Neural crest cell (in vitro differentiated cells): ENCODE measurements at places on chromosomes 12 and 14. TPM values are rescaled to one million over a fixed set of nuclear protein-coding genes. Genes with fewer than 3 reads are reported as not detected.

GRCh38 chr14:22558221-22558913, 30.7 kb downstream of the DAD1 start:
- no peak overlapping the region for H3K27ac ChIP-seq
- no peak for DNase-seq
- peaks cover 51% of the 10 kb centered on the region for H3K4me1 ChIP-seq
- H3K27me3 ChIP-seq, result no peaks in the 10 kb centered on the region

GRCh38 chr12:62618930-62619329, 152.3 kb downstream of the MON2 start:
- no peak overlapping the region for H3K27ac ChIP-seq
- no peaks in the 10 kb centered on the region for H3K27me3 ChIP-seq
- peaks cover 18% of the 10 kb centered on the region for H3K4me1 ChIP-seq
- no peak for DNase-seq
- H3K36me3 ChIP-seq, result peaks cover 7% of the 10 kb centered on the region

GRCh38 chr14:91298576-91298975, 54.1 kb upstream of the GPR68 start:
- DNase-seq, result no peak
- no peak overlapping the region for H3K27ac ChIP-seq
- no peak overlapping the region for H3K4me3 ChIP-seq
- H3K36me3 ChIP-seq, result peaks cover 22% of the 10 kb centered on the region

DNA sequence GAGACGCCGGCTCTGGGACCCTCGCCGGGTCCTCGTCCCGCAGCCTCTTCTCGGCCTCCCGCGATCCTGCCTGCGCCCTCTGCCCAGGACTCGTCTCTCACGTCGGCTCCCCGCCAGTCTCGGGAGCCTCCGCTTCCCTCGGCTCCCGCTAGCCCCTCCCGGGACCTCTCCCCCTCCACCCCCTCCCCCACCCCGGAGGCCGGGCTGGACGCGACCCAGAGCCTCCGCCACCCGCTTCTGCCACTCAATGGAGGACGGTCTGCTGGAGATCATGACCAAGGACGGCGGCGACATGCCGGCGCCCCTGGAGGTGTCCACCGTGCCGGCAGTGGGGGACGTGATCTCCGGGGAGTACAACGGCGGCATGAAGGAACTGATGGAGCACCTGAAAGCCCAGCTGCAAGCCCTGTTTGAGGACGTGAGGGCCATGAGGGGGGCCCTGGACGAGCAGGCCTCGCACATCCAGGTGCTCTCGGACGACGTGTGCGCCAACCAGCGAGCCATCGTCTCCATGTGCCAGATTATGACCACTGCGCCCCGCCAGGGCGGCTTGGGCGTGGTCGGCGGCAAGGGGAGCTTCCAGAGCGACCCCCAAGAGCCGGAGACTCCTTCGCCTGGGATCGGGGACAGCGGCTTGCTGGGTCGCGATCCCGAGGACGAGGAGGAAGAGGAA, 568 bp downstream of the CCDC184 start:
- no peak overlapping the region for H3K27ac ChIP-seq
- no peaks in the 10 kb centered on the region for H3K36me3 ChIP-seq
- H3K4me3 ChIP-seq, result peak overlapping the region; percentile 92
- peaks cover 35% of the 10 kb centered on the region for H3K4me1 ChIP-seq
- peak; percentile 23 for DNase-seq

- H3K27me3 ChIP-seq, result no peaks in the 10 kb centered on the region
- no peak overlapping the region for H3K27ac ChIP-seq
- no peak overlapping the region for H3K4me3 ChIP-seq
- H3K36me3 ChIP-seq, result peaks cover under 1% of the 10 kb centered on the region
Observed at GRCh38 chr14:81784084-81784483, 250.4 kb upstream of the SEL1L start.

GRCh38 chr12:94856324-94856723, 147.2 kb downstream of the NDUFA12 start:
- no peaks in the 10 kb centered on the region for H3K36me3 ChIP-seq
- no peaks in the 10 kb centered on the region for H3K4me1 ChIP-seq
- no peaks in the 10 kb centered on the region for H3K27me3 ChIP-seq
- no peak overlapping the region for H3K27ac ChIP-seq
- DNase-seq, result no peak
- no peak overlapping the region for H3K4me3 ChIP-seq

GRCh38 chr14:72518809-72519377, 375.0 kb downstream of the DPF3 start:
- H3K27me3 ChIP-seq, result no peaks in the 10 kb centered on the region
- H3K4me1 ChIP-seq, result peaks cover 6% of the 10 kb centered on the region
- no peak overlapping the region for H3K27ac ChIP-seq
- H3K36me3 ChIP-seq, result no peaks in the 10 kb centered on the region
- H3K4me3 ChIP-seq, result no peak overlapping the region

- H3K36me3 ChIP-seq, result no peaks in the 10 kb centered on the region
- H3K27me3 ChIP-seq, result peaks cover 3% of the 10 kb centered on the region
- H3K4me1 ChIP-seq, result no peaks in the 10 kb centered on the region
- H3K27ac ChIP-seq, result no peak overlapping the region
Observed at GRCh38 chr14:74368441-74368840, 20.2 kb downstream of the VRTN start.

- H3K4me1 ChIP-seq, result peaks cover 6% of the 10 kb centered on the region
- H3K27ac ChIP-seq, result no peak overlapping the region
- no peak overlapping the region for H3K4me3 ChIP-seq
- no peaks in the 10 kb centered on the region for H3K27me3 ChIP-seq
Observed at GRCh38 chr12:86134561-86134960, 121.6 kb downstream of the MGAT4C start.

DNA sequence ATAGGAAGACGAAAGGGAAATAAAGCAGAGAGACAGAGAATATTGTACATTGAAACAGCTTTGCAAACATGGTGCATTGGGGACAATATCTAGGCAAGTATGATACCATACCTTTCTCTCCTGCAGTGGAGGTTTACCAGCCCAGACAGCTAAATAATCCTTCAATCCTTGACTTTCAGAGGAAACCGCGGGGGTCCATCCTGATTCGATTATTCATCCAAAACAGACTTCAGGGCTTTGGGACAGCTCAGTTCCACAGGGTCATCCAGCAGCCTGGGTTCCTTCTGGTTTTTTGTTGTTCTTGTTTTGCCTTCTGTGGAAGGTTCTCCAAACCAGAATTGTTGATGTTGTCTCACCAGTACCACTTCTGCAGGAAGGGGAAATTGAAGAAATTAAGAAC, 81.5 kb downstream of the LGR5 start:
- DNase-seq, result no peak
- H3K27me3 ChIP-seq, result peaks cover 2% of the 10 kb centered on the region
- no peak overlapping the region for H3K4me3 ChIP-seq
- H3K4me1 ChIP-seq, result peaks cover 7% of the 10 kb centered on the region

DNA sequence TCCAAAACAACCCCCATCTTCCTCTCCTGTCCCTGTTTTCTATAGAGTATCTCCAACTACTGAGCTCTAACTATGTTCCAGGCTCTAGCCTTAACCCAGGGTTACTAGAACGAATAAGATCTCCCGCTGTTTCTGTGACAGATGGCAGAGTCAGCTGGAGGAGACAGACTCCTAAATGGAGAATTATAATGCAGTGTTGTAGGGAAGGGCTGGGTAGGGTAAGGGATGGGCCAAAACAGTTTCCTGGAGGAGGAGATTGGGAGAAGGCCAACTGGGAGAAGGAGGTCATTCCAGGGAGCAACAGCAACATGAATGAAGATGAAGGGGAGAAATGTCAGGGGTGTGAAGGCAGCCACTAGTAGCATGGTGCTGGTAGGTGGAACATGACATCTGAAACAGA, 73.4 kb upstream of the ANO4 start:
- H3K36me3 ChIP-seq, result no peaks in the 10 kb centered on the region
- no peak for DNase-seq
- peaks cover 50% of the 10 kb centered on the region for H3K27me3 ChIP-seq
- no peak overlapping the region for H3K27ac ChIP-seq
- no peak overlapping the region for H3K4me3 ChIP-seq
- peaks cover 15% of the 10 kb centered on the region for H3K4me1 ChIP-seq

DNA sequence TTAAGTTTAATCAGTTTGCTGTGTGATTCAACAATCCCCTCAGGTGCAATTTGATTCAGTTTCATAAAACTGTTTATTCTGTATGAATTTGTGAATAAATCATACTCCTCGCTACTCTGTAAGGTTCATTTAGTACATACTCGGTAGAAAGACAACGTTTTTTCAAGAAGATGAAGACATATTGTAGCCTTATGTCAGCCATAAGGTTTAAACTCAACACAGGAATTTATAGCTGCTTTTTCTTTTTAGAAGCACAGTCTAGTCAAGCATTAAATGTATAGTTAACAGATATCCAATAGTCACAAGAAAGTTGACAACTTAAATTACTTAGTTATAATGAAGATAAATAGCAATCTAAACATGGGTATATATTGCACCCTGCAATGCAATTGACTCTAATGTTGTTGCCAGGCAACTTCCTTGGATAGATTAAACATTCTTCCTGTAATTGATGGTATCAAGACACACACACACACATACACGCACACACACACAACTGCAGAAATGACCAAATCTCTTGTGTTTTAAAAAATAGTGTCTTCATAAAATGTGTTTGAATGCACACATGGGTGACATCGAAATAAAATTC, 151.5 kb upstream of the MGAT4C start:
- H3K4me1 ChIP-seq, result no peaks in the 10 kb centered on the region
- DNase-seq, result no peak
- H3K4me3 ChIP-seq, result no peak overlapping the region
- H3K27ac ChIP-seq, result no peak overlapping the region
- H3K36me3 ChIP-seq, result peaks cover 3% of the 10 kb centered on the region

GRCh38 chr14:25350021-25350420, 300.1 kb upstream of the STXBP6 start:
- no peaks in the 10 kb centered on the region for H3K36me3 ChIP-seq
- H3K4me1 ChIP-seq, result no peaks in the 10 kb centered on the region
- H3K27me3 ChIP-seq, result peaks cover 10% of the 10 kb centered on the region
- H3K4me3 ChIP-seq, result no peak overlapping the region
- no peak for DNase-seq
- no peak overlapping the region for H3K27ac ChIP-seq

DNA sequence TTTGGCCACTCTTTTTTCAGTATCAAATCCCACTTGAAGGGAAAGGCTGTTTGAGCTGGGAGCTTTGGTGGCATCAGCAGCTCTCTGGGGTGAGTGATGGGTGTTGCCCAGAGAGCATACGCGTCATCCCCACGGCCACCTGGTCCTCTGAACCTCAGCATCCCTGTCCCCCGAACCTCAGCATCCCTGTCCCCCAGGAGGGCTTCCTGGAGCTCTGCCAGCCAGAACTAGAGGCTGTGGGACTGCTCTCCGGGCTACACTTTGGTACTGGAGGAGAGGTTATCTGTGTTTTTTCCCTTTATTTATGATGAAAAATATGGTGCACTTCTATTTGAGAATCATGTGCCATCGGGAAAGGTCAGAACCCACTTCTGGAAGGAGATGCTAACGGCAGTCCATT, 131.5 kb upstream of the RTL1 start:
- H3K4me3 ChIP-seq, result no peak overlapping the region
- no peak for DNase-seq
- H3K27me3 ChIP-seq, result no peaks in the 10 kb centered on the region
- no peak overlapping the region for H3K27ac ChIP-seq

GRCh38 chr14:20470603-20470901, 1.3 kb downstream of the PNP start:
- peaks cover 28% of the 10 kb centered on the region for H3K4me1 ChIP-seq
- peaks cover 4% of the 10 kb centered on the region for H3K27me3 ChIP-seq
- peak overlapping the region; percentile 97 for H3K4me3 ChIP-seq

DNA sequence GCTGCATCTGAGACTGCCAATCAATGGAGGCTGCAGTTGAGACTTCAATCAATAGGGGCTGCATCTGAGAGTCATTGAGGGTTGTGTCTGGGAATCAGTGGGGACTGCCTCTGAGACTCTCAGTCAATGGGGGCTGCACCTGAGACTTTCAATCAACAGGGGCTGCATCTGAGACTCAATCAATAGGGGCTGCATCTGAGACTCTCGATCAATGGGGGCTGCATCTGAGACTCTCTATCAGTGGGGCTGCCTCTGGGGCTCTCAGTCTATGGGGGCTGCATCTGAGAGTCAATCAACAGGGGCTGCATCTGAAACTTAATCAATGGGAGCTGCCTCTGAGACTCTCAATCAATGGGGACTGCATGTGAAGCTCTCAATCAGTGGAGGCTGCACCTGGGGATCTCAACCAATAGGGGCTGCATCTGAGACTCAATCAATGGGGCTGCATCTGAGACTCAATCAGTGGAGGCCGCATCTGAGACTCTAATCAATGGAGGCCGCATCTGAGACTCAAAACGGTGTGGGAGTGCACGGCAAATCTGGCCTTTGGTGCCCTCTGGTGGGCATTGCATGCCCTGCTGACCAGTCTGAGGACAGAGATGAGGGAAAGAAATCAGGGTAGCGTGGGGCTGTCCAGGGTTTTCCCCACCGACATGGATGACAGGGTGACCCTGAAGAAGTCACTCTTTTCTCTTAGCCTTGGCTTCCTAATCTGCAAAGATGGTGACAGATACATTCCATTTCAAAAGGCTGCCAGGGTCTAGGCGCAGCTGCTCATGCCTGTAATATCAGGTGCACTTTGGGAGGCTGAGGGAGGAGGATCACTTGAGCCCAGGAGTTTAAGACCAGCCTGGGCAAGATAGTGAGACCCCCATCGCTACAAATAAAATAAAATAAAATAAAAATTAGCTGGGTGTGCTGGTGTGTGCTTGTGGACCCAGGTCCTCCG, 41.3 kb upstream of the EIF5 start:
- peaks cover 31% of the 10 kb centered on the region for H3K27me3 ChIP-seq
- H3K36me3 ChIP-seq, result no peaks in the 10 kb centered on the region
- H3K4me3 ChIP-seq, result no peak overlapping the region
- no peaks in the 10 kb centered on the region for H3K4me1 ChIP-seq
- no peak overlapping the region for H3K27ac ChIP-seq

GRCh38 chr14:61104358-61104757, 123.3 kb downstream of the SLC38A6 start:
- DNase-seq, result no peak
- peaks cover 3% of the 10 kb centered on the region for H3K36me3 ChIP-seq
- no peaks in the 10 kb centered on the region for H3K27me3 ChIP-seq
- no peak overlapping the region for H3K27ac ChIP-seq
- H3K4me1 ChIP-seq, result peaks cover 25% of the 10 kb centered on the region
- H3K4me3 ChIP-seq, result no peak overlapping the region

GRCh38 chr12:9650151-9650576, 19.3 kb upstream of the CLEC2D start:
- H3K36me3 ChIP-seq, result peaks cover 17% of the 10 kb centered on the region
- no peak for DNase-seq
- H3K4me3 ChIP-seq, result peak overlapping the region; percentile 95
- H3K4me1 ChIP-seq, result peaks cover 46% of the 10 kb centered on the region

PMCH gene
- total RNA-seq, result not detected in 2 replicates

KRT82 gene
- total RNA-seq, result not detected in 2 replicates

PRH1 gene
- total RNA-seq, result 17.4 and 21.1 TPM in 2 replicates

KRT77 gene
- total RNA-seq, result not detected in 2 replicates

CLSTN3 gene
- 28.2 and 30.4 TPM in 2 replicates for total RNA-seq

GALNT16 gene
- total RNA-seq, result 18.5 and 20.1 TPM in 2 replicates

EGLN3 gene
- total RNA-seq, result 0.89 and 0.96 TPM in 2 replicates

FAM181A gene
- total RNA-seq, result 13.4 and 14.7 TPM in 2 replicates

IL22 gene
- not detected in 2 replicates for total RNA-seq

KLRB1 gene
- total RNA-seq, result not detected in 2 replicates
